ENCODE measurements at places on chromosomes 6 and 20. TPM values are rescaled to one million over a fixed set of nuclear protein-coding genes. Genes with fewer than 3 reads are reported as not detected.

DNA sequence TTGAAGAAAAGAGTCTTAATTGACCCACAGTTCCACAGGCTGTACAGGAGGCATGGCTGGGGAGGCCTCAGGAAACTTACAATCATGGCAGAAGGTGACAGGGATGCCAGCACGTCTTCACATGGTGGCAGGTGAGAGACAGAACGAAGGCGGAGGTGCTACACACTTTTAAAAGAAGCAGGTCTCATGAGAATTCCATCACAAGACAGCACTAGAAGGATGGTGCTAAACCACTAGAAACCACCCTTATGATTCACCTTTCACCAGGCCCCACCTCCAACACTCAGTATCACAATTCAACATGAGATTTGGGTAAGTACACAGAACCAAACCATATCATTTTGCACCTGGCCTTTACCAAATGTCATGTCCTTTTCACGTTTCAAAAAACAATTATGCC is 20.9 kb downstream of the TAGAP start:
- DNase-seq, result no peak

GRCh38 chr20:43994486-43995100 is 79.9 kb downstream of the TOX2 start:
- no peak for DNase-seq

Gene ARFGAP1
- total RNA-seq, result 150 TPM

Gene GSTA1
- not detected for total RNA-seq

Gene OPN5
- not detected for total RNA-seq

Measured in HT-29 (cell line).